ENCODE measurements at places on chromosomes 3 and 15.

DNA sequence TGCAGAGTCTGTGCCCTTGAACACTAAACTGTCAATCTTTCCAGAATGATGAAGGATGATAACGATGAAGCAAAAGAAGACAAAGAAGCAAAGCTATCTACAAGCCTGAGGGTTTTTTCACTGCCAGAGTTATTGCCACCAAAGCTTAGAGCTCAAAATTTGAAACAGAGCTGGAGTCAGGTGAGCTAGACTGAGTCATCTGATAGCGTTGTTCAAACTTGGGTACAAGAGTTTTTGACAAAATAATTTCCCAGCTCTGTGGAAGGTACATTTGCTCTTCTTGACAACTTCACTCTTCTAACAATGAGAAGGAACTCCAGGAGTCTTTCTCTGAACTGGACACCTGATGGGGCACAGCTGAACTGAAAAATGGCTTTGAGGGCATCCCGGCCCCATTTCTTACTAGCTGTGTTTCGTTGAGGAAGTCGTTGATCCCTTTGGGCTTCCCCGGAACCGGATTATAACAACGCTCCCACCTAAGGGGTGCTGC is 715 bp downstream of the MCCC1 start:
- DNase-seq = no peak

- peak; percentile 40 for DNase-seq
These were observed 41.9 kb upstream of the SLC6A1 start for GRCh38 chr3:10950476-10951294.

GRCh38 chr3:5262507-5262906 is 75.0 kb downstream of the EDEM1 start:
- DNase-seq = no peak

- DNase-seq = no peak
These were observed 284.7 kb upstream of the STT3B start for GRCh38 chr3:31247850-31248562.

DNA sequence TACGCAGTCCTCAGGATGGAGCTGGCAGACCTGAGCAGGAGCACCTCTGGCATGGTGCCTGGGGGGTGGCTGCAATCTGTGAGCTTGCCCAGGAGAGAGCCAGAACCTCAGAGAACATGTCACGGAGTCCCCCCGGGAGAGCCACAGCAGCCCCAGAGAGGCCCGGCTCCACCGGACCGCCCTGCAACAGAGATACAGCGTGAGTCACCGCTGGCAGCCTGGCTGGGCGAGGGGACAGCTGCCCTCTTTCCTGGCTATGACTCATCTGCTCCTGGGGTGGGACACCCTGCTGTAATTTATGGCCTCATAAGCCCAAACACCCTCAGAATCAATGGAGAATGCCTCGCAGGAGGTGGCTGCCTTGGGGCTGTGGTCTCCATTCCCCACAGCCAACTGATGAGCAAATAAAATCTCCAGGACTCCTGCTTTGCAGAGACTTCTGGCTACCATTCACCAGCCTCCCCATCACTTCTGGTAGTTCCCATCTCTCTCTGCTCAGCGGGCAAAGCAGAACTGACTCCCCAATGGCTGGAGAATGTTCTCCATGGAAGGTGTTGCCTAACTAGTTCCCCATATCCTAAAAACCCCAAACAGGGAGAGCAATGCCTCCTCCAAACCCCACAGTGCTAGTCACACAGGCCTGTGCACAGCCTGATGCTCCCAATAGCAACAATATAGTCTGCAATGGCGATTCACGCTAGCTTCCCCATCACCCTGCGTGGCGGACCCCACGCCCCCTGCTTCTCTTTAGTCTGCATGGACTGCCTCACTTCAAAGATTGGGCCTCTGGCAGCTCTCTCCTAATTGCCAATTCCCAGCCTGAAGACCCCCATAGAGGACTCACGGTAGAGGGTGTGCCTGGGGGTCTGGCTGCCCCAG is 21.6 kb downstream of the ACSBG1 start:
- no peak for DNase-seq

DNA sequence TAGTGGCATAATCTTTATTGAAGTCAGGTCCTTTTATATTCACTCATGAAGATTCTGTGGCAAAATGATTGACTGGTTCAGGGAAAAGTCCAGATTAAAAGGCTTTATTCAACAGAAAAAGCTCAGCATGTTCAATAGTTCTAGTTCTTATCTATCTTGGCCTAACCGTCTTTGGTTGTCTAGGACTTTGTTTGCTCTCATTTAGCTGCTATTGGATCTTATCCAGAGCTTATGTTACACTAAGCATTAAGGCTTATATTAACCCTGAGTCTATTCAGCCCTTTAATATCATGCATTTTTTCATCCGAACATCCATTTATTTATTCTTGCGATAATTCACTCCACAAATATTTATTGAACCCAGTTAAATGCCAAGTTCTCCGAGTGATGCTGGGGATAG is 601.0 kb upstream of the SGO1 start:
- DNase-seq = no peak

- no peak for DNase-seq
These were observed 62.0 kb upstream of the ACP3 start for GRCh38 chr3:132255041-132255745.

- DNase-seq = no peak
These were observed 266.2 kb downstream of the ZNF385D start for GRCh38 chr3:21484828-21485144.

DNA sequence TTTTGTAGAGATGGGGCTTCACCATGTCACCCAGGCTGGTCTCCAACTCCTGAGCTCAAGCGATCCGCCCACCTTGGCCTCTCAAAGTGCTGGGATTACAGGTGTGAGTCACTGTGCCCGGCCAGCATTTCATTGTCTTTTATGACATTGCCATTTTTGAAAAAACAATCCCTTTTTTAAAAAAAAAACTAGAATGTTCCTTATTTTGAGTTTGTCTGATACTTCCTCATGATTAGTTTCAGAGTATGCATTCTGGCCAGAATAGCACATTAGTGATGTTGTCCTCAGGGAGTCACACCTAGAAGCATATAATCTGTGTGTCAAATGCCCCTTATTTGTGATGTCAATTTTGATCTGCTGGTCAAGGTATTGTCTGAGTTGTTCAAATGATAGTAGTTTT is 21.2 kb upstream of the NMD3 start:
- DNase-seq = no peak

- no peak for DNase-seq
These were observed 133.9 kb upstream of the LRRFIP2 start for GRCh38 chr3:37308247-37308646.

DNA sequence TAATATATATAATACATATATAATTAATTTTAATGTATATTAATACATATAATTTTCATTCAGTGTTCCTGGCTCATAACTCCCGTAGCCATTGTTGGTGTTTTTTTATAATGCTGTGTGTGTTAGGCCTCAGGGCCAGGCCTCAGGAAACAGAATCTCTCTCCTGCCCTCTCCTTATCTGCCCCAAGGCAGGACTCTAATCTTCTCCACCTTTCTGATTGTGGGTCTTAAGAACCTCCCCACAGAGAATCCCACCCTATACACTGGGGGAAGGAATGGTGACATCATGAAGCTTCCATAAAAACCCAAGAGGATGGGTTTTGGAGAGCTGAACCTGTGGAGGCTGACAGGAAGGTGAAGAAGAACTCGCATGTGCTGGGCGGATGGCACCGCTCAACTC is 4.0 kb upstream of the FMN1 start:
- no peak for DNase-seq

DNA sequence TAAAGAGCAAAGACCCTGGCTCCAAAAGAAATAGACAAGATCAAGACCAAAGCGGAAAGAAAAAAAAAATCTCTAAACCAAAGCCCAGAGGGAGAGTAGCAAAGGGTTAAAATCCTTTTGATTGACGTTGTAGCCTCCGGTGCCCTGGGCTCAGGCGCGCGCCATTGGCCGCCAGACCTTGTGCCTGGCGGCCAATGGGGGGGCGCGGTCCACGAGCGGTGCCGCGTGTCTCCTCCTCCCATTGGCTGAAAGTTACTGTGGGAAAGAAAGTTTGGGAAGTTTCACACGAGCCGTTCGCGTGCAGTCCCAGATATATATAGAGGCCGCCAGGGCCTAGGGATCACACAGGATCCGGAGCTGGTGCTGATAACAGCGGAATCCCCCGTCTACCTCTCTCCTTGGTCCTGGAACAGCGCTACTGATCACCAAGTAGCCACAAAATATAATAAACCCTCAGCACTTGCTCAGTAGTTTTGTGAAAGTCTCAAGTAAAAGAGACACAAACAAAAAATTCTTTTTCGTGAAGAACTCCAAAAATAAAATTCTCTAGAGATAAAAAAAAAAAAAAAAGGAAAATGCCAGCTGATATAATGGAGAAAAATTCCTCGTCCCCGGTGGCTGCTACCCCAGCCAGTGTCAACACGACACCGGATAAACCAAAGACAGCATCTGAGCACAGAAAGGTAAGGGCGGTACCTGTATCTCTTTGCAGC is at the start of gene HES1:
HES1 (plus strand) TSS at position 343 of the 713 bp plus-strand sequence; CDS start at position 576, 233 bp downstream.
- DNase-seq = peak; percentile 93

DNA sequence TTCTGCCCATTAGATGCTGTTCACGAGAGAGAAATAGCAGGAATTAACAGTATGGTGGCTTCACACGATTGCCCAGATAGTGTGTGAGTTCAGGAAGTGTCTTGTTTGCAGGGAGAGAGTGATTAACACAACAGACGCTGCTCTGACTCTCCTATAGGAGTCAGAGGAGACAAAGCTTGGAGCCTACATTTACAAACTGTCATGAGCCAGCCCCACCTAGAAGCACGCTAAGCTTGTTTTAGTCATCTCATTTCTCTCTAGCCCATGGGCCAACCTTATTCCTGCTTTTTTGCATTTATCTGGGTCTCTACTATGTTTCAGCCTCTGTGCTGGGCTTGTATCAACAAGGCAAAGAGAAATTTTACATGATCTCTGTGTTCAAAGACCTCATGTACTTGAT is 128.3 kb upstream of the BFSP2 start:
- no peak for DNase-seq

DNA sequence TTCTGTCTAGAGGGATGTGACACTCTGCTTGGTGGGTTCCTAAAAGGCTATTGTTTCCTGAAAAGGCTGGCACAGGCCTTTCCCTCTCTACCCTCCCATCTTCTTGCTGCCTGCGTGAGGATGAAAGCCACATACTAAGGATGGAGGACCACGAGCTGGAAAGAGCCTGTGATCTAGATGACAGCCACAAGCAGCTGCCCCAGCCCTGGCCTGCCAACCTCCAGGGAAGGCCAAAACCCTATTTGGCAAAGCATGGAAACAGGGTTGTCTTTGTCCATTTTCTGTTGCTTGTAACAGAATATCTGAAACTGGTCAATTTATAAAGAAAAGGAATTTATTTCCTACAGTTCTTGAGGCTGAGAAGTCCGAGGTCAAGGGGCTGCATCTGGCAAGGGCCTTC is 144.5 kb downstream of the FBLN2 start:
- no peak for DNase-seq

- no peak for DNase-seq
These were observed 162.4 kb upstream of the WNT5A start for GRCh38 chr3:55649554-55649953.

- peak; percentile 92 for DNase-seq
These were observed 72.2 kb downstream of the SMAD6 start for GRCh38 chr15:66774001-66774814.

- no peak for DNase-seq
These were observed 520 bp downstream of the TMEM42 start for GRCh38 chr3:44862226-44862637.

GRCh38 chr3:110697961-110698360 is 373.7 kb upstream of the NECTIN3 start:
- DNase-seq = no peak

DNA sequence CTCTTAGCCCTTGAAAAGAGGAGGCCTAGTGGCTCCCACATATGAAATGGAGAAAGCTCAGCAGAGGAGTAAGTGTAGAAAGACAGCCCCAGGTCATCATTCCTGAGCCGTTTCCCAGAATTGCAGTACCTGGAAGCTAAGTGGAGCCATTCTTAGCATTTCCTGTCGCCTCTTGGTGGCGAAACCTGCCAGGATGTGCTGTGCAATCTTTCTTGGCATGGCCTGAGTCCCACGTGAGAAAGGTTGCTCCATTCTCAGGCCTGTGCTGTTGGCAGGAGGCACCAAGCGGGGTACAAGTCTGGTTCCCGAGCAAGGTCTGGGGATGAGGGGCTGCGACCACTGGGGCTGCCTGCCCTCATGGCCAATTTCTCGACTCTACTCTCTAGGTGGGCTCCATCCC is 207.2 kb upstream of the TPM1 start:
- no peak for DNase-seq

GRCh38 chr3:82676356-82677026 is 915.0 kb upstream of the GBE1 start:
- no peak for DNase-seq

DNA sequence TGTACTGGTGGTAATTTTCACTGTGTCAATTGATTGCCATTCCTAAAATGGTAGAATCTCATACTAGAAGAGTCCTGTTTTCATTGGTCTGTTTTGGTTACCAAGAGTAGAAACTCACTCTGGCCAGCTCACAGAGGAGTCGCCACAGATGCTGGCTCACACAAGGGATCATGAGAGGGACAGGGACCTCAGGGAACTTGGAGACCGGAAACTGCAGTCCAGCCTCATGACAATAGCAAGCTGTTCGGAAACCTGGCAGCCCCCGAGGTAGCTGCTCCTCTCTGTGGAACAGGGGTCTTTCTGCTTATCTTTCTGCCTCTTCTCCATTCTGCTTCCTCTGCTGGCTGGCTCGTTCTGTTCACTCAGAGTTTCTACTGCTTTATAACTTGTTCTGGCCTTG is 192.9 kb downstream of the PLCL2 start:
- DNase-seq = no peak

GRCh38 chr3:27699067-27699466 is 23.1 kb downstream of the EOMES start:
- no peak for DNase-seq

- DNase-seq = no peak
These were observed 1.5 kb upstream of the CHAC1 start for GRCh38 chr15:40951764-40952163.

- DNase-seq = no peak
These were observed 163.8 kb downstream of the RSRC1 start for GRCh38 chr3:158273656-158274055.

GRCh38 chr3:156681002-156681401 is 6.6 kb downstream of the TIPARP start:
- DNase-seq = peak; percentile 21

- DNase-seq = no peak
These were observed 14.8 kb downstream of the EXD1 start for GRCh38 chr15:41215708-41216107.

GRCh38 chr3:56125358-56126005 is 342.8 kb downstream of the ERC2 start:
- no peak for DNase-seq

- DNase-seq = no peak
These were observed 23.2 kb downstream of the EIF1B start for GRCh38 chr3:40332684-40333083.
